ENCODE measurements at places on chromosomes 12 and 14.

- no peak for DNase-seq
Observed at GRCh38 chr12:14723763-14724162, 27.4 kb upstream of the GUCY2C start.

DNA sequence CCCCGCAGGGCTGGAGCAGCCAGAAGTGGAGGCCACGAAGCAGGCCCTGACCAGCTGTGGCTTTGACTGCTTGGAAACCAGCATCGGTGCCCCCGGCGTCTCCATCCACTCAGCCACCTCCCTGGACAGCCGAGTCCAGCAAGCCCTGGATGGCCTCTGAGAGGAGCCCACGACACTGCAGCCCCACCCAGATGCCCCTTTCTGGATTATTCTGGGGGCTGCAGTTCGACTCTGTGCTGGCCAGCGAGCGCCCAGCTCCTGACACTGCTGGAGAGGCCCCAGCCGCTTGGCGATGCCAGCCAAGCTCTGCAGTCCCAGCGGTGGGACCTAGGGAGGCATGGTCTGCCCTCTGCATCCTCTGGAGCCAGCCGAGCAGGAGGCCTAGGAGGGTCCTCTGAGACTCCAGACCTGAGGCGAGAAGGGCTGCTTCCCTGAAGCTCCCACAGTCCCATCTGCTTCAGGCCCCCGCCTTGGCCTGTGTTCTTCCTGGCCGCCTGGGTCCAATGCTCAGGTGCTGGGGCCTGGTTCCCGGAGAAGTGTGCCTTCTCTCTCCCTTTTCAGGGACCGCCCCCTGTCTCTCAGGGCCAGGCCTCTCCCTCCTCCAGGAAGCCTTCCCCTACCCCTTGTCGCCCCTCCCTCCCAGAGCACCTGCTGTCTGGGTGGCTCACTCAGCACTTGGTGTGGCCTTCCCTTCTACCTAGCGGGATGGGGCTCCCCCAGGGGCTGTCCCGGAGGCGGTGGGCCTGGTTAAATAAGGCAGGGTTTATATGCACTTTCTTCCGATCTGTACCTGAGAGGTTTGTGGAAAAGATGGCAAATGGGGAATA, 23.0 kb downstream of the MVK start:
- no peak for DNase-seq

- no peak for DNase-seq
Observed at GRCh38 chr12:79587368-79587767, 103.4 kb downstream of the PAWR start.

GRCh38 chr12:107992870-107993451, 136.1 kb upstream of the WSCD2 start:
- DNase-seq = peak; percentile 69

DNA sequence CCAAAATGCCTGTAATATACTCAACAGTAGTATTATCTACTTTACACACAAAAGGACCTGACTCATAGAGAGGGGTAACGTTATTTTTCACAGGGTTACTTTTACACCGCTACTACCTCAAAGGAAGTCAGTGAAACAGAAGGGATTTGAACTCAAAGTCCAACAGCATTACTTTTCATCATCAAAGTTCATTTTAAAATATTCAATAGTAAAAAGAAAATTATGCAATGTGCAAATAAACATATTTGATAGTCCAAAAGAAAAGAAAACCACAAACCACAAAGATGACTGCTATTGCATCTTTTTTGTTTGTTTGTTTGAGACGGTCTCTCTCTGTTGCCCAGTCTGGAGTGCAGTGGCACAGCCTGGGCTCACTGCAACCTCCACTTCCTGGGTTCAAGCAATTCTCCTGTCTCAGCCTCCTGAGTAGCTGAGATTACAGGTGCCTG, 15.5 kb downstream of the KIF21A start:
- no peak for DNase-seq

- DNase-seq = no peak
Observed at GRCh38 chr12:96670334-96670899, 181.0 kb downstream of the CFAP54 start.

GRCh38 chr12:44875954-44876543, at the start of gene NELL2:
TSS of gene NELL2 (minus strand) at chr12:44876315. CDS start at chr12:44875869, 446 bp downstream.
- DNase-seq = peak; percentile 72

- no peak for DNase-seq
Observed at GRCh38 chr12:49987625-49988303, 15.0 kb downstream of the AQP6 start.

- DNase-seq = no peak
Observed at GRCh38 chr14:69002069-69002468, 23.0 kb upstream of the ACTN1 start.

DNA sequence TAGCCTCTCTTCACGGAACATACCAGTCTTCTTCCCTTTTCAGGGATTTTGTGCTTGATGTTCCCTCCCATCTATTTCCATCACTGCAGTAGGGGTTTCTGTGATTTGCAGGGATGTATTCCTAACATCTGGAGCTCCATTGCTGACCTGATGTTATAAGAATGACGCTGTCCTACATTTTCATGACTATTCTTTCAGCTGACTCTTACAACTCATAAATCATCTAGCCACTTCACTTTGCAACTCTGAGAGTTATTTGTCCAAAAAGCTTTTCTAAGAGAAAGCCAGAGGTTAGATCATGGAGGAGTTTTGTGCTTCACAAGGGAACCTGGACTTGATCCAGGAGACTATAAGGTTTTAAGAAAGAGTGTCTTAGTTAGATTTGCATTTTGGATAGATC, 116.6 kb upstream of the FAR2 start:
- DNase-seq = peak; percentile 3

- DNase-seq = no peak
Observed at GRCh38 chr12:32893043-32893442, 3.5 kb downstream of the PKP2 start.

GRCh38 chr12:104468371-104468770, 11.6 kb downstream of the CHST11 start:
- no peak for DNase-seq

DNA sequence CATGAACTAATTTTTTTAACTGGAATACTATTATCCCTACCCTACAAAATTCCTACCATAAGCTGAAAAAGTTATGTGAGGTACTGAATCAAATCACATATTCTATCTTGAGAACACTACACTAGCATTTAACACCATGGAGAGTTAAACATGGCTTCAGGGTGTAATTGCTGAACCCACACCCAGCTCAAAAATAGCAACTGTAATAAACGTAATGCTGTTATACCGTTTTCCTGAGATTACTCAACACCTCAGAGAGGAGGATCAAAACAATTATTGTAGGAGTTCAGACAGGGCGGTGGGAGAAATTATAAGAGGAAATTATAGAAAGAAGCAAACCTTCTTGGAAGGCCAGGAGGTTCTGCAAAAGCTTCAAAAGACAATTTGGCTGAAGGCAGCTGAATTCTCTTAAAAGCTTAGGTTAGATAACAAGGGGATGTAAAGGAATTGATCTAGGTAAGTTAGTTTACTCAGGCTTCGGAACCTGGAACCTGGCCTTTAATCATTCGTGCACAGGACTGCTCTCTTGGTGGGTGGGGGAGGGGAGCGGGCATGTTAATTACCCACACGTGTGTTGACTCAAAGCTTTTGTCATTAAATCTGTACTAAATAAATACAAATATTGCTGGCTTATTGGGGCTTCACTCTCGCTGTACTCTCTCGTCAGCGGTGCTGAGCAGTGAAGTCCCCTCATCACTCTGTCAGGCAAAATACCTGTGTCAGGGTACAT, 12.1 kb upstream of the IPO8 start:
- DNase-seq = no peak

GRCh38 chr12:131499160-131499863, 211.6 kb upstream of the SFSWAP start:
- no peak for DNase-seq

DNA sequence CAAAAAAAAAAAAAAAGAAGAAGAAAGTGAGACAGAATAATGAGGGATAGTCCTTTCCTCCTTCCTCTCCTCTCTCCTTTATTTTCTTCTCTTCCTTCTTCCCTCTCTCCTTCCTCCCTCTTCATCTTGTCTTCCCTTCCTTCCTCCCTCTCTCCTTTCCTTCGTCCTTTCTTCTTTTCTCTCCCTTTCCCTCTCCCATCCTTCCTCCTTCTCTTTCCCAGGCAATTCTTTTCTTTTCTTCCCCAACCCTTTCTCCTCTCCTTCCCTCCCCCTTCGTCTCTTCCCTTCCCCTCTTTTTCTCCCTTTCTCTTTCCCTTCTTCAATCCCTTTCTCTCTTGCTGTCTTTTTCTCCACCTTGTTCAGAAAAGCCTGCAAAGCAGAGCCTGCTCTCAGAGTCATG, 3.6 kb upstream of the CHST11 start:
- no peak for DNase-seq

GRCh38 chr12:44812062-44812461, 64.1 kb downstream of the NELL2 start:
- no peak for DNase-seq

GRCh38 chr12:71654200-71654599, 9.4 kb downstream of the ZFC3H1 start:
- no peak for DNase-seq

- DNase-seq = no peak
Observed at GRCh38 chr14:69750495-69750894, 16.4 kb upstream of the SRSF5 start.

DNA sequence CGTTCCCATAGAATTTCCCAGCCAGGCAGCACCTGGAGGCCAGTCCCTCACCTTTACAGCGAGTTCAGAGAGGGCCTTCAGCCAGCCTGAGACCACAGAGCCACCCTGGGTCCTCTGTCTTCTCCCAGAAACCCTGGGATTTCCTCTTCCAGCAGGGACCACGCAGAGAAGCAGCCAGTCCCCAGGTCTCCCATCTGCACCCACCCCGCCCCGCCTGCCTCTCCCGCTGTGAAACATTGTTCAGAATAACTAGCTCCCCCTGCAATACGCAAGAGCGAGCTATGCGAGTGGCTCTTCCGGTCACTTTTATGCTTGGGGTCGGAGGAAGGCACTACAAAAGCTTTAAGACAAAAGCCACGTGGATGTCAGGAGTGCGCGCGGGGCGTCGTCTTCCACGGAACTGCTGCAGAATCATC, 77.8 kb downstream of the SERPINA3 start:
- no peak for DNase-seq

- no peak for DNase-seq
Observed at GRCh38 chr12:21220266-21220665, 89.3 kb downstream of the SLCO1B1 start.

GRCh38 chr12:125210104-125210755, 145.0 kb downstream of the AACS start:
- DNase-seq = no peak

- DNase-seq = peak; percentile 80
Observed at GRCh38 chr12:32270818-32271710, 128.3 kb upstream of the FGD4 start.

DNA sequence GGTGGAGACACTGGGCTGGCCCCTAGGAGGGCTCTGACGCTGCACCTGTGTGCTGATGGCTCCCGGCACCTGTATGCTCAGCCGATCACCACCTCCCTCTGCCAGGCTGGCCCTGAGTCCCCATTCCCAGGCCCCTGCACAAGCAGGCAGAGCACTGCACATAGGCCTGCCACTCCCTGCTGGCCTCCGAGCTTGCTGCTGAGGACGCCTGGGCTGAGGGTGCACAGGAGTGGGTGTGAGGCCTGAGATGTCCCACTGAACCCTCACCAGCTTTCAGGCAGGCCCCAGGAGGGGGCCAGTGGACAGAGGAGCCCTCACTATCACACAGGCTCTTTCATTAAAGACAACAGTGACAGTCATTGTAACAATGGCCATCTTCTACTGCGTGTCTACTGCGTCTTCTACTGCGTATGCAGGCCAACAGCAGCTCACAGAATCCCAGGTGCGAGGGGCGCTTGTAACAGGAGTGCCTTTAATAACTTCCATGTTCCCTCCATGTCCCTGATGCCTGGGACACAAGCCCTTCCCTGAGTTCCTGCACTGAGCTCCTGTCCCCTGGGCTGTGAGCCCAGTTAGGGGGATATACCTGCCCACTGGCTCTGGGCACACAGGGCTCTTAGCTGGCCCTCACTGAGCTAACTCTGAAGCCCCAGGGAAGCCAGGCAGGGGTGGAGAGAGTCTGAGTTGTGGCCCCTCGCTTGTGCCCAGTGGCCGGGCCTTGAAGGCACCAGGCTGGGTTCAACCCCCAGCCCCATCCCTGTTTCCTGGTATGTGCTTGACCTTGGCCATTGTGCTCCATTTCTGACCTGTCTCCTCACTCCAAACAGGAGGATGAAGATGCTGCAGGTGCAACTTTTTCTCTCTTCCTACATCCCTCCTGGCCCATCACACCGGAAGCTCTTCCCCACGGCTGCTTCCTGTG, 71.3 kb downstream of the PRIMA1 start:
- DNase-seq = no peak

DNA sequence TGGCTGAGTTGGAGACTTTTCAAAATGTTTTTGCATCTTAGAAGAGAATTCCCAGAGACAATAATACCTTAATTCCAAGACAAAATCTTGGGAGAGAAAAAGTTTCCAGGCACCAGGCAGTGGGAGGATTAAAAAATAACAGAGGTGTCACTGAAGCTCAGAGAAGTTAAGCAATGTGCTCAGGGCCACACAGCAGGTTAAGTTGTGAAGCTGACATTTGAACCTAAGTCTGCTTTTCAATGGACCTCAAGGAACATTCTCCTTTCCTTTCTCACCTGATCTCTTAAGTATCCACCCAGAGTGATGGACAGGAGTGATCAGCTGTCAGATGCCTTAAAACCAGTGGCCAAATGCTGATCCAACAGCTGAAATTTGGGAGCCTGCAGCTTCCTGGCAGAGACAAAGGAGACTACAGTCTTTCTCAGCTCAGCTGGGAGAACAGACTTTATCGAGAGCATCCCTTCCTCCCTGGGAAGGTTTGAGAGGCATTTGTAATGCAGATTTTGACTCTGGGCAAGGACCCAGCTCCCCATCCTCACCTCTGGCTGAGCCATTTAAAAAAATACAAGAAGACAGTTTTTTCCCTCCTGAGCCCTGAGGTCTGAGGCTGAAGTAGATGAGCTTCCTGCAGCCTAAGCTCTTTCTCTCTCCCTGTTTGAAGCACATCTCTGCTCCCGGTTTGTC, 174.9 kb upstream of the RPH3A start:
- no peak for DNase-seq

DNA sequence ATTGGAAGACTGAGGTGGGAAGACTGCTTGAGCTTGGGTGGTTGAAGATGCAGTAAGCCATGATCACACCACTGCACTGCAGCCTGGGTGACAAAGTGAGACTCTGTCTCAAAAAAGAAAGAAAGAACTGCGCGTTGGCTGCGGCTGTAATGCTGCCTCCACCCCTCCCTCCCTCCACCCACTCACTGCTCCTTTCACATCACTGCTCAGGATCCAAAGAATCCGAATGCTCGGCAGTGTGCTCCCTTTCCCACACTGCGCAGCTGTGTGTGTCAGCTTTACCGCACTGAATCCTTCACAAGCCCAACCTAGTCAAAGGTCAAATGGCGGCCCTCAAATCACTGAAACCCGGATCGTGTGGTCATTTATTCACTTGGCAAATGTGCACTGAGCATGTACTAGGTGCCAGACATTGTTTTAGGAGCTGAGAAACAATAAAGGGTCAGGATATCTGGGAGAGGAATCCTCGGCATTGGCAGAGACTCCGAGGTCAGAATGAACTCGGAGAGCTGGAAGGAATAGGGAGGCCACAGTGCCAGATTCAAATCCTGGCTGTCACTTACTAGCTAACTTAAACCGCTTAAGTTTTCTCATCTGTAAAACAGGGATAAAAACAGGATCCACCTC, 11.5 kb upstream of the TDRD9 start:
- DNase-seq = no peak
